MM.1S (cell line): ENCODE measurements at places on chromosomes 1 and 21.

DNA sequence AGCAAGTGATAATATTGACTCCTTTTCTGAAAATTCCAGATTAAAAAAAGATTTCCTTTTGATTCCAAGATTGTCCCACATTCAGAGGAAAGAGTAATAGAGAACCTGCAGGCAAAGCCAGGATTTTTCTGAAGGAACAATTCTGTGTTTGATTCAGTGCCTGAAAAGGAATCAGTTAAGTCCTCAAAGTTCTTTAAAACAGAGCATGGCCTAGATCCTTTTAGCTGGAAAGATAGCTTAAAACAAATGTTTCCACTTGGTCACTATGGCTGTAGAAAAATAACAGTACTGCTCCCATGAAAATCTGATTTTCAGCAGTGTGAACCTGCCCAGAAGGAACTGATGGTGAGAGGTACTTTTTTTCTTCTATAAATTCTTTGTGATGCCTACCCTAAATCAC, 41.8 kb downstream of the HS2ST1 start:
- DNase-seq, result no peak

- DNase-seq, result no peak
Measured at GRCh38 chr1:165679282-165680036, 18.9 kb downstream of the ALDH9A1 start.

- DNase-seq, result no peak
Measured at GRCh38 chr1:59705466-59706302, 109.1 kb upstream of the HOOK1 start.

DNA sequence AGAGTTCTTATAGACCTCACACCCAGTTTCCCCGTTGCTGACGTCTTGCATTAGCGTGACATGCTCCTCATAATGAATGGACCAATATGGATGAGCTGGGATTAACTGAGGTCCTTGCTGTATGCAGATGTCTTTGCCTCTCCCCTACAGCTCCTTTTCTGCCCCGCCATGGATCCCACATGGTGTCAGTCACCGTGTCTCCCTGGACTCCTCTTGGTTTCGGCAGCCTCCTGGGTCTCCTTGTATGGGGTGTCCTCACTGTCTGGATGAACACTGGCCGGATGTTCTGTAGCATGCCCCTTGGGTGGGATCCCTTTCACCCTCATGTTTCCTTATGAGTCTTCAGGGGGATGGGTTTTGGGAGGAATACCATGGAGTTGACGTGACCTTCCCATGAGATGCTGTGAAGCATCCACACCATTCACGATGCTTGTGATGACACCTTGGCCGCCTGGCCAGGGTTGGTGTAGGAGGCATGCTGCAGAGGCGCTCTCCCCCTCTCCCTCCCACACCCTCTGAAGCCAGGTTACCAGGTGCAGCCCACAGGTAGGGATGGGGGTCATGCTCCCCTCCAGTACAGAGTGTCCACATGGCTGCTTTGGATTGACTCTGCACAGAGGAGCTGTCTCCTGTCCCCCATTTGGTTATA, 4.4 kb downstream of the GJC2 start:
- DNase-seq, result no peak

DNA sequence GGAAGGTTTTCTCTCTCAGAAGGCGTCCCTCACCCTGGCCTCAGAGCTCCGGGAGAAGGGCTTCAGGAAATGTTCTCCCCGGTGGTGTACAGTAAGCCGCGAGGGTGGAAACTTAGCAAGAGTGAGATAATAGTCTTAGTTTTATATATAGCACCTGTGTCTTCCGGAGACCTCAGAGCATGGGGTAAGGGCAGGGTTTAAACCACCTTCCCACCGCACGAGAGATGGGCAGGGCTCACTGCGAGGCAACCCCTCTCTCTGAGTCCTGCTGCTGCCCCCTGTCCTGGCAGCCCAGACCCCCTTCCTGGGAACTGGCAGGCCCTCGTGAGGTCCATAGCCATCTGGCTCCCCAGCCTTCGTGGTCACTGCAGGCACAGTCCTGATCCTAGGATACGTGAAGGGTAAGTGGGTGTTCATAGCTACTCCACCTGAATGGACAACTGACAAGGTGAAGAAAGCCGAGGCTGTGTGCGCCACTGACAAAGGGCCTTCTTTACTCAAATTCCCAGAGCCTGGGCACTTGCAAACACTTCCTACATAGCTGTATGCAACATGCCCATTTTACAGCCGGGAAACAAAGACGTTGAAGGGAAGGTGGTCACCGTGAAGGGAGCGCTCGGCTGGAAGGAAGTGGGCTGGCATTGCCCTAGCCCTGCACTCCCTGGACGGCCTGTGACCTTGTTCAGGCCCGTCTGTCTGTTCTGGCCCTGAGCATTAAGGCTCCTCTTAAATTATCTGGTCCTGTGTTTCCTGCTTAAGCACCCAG, 26.9 kb downstream of the ITPKB start:
- DNase-seq, result peak; percentile 94

GRCh38 chr1:75234562-75234961, 100.4 kb downstream of the LHX8 start:
- DNase-seq, result no peak

DNA sequence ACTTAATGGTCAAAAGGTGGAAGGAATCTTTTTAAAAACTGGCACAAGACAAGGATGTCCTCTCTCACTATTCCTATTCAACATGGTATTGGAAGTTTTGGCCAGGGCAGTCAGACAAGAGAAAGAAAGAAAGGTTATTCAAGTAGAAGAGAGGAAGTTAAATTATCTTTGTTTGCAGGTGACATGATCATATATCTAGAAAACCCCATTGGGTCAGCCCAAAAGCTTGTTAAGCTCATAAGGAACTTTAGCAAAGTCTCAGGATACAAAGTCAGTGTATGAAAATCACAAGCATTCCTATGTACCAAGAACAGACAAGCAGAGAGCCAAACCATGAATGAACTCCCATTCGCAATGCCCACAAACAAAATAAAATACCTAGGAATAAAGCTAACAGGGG, 5.4 kb upstream of the PGBD2 start:
- no peak for DNase-seq

GRCh38 chr1:111032295-111032897, 68.7 kb upstream of the LRIF1 start:
- peak; percentile 46 for DNase-seq

- no peak for DNase-seq
Measured at GRCh38 chr1:219283541-219283940, 109.9 kb downstream of the LYPLAL1 start.

- DNase-seq, result no peak
Measured at GRCh38 chr1:49854741-49855140, 169.0 kb downstream of the AGBL4 start.

DNA sequence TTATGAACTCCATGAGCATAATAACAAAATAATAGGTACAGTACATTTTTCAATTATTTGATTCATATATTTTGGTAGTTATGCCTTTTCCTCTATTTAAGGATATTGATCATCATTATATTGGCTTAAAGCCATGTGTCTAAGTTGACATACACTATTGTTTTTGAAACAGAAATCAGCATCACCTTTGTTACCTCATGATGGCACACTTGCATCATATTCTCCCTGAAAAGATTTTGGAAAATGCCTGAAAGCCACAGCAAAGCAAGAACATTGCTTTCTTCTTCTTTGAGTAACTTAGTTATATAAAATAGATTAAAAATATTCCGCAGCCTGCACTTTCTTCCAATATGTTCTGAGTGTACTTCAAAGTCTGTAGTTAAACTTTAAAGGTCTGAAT, 33.3 kb downstream of the TMPRSS15 start:
- no peak for DNase-seq

DNA sequence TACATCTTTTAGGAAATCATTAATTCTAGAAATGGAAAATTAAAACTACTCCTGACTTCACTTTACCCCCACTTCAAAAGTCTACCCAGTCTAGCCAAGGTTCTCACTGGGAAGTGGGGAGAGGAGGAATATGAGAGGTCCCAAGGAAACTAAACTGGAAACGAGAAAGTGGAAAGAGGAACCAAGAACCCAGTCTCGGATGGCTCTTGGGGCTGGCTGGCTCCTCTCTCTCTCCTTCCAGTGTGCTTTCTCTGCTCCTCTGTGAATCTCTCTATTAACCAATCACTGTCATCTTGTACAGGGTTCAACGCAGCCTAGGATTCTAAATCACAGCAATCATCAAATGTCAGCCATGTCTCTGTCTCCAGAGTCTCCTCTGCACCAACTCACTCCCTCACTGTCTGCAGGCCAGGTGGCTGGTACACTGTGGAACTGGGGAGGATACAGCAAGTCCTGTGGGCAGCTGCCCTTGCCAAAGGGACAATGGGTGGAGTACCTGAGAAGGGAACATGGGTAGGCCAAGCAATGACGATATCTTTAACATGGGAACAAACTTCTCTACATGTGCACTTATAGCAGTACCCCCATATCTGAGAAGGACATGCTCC, 33.7 kb downstream of the GNB1 start:
- DNase-seq, result no peak

GRCh38 chr1:169012416-169012815, 94.1 kb upstream of the ATP1B1 start:
- DNase-seq, result no peak

DNA sequence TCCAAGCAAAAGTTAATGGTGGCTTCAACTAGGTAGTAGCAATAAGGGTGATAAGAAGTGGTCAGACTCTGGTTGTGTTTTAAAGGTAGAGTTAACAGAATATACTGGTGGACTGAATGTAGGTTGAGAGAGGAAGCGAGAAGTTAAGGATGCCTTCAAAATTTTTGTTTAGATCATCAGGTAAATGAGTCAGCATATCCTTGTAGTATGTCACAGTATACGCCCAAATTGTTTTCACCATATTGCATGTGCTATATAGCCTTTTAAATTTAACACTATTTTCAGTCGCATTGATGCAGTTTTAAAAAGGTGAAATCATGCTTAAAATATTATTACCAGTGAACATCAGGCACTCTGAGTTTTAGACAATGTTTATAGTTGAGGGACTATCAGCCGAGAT, 74.6 kb downstream of the RBM11 start:
- no peak for DNase-seq

- no peak for DNase-seq
Measured at GRCh38 chr1:43206600-43207228, 34.6 kb downstream of the CFAP57 start.

GRCh38 chr1:53259932-53260331, 21.6 kb upstream of the MAGOH start:
- peak; percentile 83 for DNase-seq

DNA sequence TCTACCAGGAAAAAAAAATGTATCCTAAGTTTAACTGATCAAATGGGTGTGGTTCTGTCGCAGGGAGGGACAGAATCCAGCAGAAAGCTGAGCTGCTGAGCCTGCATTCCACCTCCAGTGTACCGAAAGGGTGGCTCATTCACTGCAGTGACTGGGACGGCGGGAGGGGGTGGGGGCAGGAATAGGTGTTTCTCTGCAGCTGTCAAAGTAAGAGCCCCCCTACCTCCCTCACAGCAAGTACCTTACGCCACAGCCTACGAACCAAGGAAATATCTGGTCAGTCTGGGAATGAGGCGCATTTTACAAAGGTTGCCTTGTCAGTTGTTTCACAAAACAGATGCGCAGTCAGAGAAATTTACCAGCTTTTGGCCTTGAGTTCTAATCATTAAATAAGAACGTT, 1.7 kb downstream of the S100B start:
- DNase-seq, result no peak

DNA sequence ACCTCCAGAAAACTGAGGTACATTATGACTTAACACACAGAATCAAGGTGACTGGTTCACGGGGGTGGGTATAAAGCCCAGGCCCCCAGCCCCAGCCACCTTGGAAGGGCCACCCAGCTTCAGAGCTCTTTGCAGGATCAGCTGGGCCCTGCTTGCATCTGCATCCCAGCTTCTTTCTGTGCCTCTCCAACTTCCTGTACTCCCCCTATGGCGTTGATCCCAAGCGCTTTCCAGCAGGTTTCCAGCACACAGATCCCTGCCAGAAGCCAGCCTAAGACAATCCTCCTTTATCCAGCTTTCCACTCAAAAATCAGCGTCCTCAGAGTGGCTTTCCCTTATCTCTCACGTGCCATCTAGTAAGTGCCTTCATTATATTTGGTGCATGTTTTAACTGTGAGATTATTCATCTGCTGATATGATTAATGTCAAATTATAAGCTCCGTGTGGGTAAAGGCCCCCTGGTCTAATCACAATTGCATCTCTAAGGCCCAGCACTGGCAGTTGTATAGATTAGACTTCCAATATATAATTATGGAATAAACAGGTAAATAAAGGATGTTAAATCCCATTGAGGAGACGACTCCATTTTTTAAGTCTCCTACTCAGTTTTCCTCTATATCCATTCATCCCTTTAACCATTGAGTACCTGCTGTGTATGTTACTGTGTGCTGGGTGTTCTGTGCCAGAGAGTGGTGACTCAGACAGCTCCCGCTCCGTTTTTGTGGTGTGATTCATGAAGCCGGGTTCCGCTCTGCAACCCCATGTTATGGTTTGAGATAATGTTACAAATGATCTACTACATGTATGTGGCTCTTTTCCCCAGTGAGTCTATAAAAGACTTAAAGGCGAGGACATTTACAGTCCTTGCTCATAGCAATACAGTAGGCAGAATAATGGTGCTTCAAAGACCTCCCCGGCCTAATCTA, 387.6 kb downstream of the PCP4 start:
- no peak for DNase-seq

- no peak for DNase-seq
Measured at GRCh38 chr1:89125240-89125912, 538 bp downstream of the GBP2 start.

GRCh38 chr1:184023171-184023570, 14.4 kb downstream of the COLGALT2 start:
- DNase-seq, result no peak

DNA sequence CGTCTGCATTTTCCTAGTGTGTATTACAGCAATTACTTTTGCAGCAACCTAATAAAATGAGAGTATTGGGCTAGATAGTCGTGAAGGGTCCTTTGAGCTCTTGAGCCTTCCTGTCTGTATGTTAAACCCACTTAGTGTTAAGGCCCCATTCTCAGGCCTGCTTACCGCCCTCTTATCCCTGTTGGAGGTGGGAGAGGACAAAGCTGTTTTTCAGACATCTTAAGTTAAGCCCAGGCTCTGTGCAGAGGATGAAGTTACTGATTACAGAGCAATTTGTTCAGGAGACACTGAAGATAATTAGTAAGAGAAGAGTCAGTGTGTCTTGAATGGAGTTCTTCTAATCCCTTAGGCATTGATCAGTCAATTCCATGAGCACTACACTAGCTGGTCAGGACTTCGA, 114.6 kb downstream of the UCK2 start:
- DNase-seq, result no peak
